ENCODE measurements at places on chromosomes 6 and 20.

DNA sequence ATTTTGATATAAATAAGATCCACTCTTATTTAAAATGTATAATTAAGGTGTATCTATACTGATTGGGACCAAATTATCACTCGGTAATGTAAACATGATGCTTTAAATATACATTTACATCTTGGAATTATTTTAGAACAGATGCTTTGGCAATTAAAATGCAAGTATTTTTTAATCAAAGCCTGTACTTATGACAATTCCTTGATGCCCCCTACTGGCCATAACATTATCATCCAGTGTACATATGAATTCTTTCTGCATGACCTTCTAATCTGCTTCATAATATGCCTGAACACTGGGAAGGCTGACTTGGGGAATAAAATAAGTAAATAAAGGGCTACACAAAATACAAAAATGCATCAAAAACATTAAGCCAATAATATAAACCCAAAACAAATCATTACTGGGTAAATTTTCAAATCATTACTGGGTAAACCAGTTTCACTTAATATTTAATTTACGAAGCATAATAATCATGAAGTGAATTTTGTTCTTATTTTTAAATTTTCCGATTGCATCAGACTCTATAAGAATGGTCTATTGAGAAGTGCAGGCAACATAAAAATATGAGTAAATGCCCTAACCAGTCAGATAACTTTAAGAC, 65.1 kb downstream of the CGA start:
- DNase-seq: no peak

GRCh38 chr20:1700990-1701389, 43.4 kb upstream of the SIRPG start:
- DNase-seq: no peak

DNA sequence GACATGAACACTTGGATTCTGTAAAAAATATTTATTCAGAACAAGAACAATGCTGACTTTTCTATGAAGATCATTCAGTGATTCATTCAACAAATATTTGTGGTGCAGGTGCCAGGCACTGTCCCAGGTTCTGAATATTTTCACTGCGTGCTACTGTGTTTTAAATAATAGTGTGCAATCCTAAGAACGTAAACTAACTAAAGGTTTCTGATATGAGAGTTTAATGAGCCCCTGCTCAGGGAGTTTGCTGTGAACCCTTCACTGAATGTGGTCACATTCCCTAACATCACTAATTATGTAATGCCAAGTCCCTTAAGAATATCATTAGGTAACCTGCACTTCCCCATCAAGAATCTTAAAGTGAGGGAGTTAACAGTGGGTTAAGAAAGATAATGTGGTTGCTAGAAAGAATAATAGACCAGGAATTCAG, 1.7 kb upstream of the TMEM170B start:
- no peak for DNase-seq

- DNase-seq: no peak
These were observed 160.9 kb upstream of the SPTLC3 start for GRCh38 chr20:12847872-12848271.

DNA sequence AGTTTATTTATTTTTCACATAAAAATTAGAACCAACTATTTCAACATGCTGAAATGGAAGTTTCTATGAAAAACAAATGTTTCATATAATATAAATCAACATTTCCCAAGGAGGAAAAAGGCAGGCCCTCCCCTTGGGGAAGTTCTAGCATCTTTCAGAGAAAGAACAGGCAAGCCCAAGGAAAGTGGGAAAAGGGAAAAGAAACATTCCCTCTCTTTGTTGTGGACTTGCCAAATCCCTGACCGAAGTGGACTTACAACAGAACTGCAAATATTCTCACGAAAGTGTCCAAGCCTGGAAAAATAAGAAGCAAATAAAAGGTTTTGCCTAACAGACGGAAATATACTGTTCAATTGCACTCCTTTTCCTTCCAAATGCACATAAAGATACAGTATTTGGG, 214.4 kb downstream of the ATXN1 start:
- no peak for DNase-seq

- DNase-seq: no peak
These were observed 49.1 kb downstream of the FAM120B start for GRCh38 chr6:170355661-170356060.

GRCh38 chr6:169391473-169392071, 137.9 kb upstream of the THBS2 start:
- no peak for DNase-seq

DNA sequence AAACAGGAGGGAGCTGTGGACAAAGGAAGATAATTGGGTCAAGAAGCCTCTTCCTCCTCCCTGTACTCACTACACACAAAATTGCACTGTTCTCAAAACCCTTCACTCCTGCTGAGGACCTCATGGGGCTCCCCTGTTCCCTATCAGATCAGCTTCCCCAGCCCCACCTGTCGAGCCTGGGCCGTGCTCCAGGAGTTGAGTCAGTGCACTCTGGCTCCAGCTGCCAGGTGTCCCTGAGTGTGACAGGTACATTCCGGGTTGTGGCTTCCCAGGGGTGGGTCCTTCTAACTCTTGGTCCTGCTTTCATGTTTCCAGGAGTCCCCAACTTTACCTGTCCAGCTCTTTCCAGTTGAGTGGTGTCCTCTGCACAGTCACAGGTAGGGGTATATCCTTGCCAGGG, 8.4 kb downstream of the RAB5IF start:
- no peak for DNase-seq

DNA sequence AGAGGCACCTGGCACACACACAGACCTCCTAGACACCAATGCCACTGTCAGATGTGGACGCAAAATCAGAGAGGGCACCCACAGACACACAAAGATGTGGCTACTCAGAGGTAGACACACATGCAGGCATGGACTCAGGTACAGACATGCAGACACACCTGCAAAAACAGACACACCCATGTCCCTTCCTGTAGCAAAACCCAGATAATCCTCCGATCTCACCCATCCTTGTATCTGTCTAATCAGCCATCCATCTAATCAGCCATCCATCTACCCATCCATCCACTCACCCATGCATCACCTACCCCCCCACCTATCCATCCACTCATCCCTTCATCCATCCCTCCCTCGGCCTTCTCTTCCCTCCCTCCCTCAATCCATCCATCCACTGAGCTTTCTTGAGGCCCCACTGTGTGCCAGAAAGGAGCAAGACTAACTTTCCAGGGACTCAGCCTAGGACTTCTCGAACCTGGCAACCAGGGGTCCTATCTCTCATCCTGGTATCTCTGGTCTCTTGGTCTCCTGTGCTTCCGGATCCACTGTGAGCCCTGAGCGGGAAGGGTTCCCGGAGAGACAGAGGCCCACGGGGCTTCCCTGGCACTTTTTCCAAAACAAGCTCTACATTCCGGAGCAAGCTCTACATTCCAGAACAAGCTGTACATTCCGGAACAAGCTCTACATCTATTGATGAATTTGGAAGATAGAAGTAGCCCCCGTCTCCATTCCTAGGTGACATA, 1.1 kb upstream of the TGM2 start:
- no peak for DNase-seq

DNA sequence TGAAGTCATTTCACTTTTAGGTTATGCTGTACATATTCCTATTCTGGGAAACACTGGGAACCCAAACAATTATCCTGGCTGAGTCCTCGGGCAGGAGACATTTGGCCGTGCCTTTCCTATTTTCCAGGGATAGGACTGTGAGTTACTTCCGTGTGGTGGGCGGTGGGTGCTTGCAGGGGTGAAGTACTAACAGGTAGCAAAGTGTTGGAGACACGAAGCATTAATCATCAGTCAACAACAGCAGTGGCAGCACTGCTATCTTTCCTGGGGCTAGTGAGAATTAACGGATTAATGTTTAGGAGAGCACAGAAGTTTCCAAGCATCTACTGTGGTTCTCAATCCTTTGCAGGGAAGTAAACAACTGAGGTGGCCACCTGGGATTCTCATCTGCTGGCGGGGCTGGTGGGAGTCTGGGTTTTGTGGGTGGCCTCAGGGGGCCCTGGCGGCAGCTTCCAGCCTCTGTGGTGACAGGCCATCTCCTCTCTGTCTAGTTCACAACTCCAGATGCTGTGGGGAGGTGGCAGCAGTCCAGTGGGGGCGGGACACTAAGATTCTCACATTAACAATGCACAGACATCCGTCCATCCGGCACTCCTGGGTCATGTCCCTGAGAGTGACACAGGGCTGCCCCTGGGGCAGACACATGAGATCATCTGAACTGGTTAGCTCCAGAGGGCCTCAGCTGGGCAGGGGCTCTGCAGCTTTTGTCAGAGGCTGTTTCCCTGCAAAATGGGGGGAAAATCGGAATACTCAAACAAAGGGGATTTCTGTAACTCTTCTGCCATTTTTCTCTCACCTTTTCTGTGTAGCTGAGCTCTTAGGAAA, 90.9 kb downstream of the GJA10 start:
- DNase-seq: no peak

GRCh38 chr6:36978421-36979346, 7.3 kb downstream of the MTCH1 start:
- DNase-seq: no peak

DNA sequence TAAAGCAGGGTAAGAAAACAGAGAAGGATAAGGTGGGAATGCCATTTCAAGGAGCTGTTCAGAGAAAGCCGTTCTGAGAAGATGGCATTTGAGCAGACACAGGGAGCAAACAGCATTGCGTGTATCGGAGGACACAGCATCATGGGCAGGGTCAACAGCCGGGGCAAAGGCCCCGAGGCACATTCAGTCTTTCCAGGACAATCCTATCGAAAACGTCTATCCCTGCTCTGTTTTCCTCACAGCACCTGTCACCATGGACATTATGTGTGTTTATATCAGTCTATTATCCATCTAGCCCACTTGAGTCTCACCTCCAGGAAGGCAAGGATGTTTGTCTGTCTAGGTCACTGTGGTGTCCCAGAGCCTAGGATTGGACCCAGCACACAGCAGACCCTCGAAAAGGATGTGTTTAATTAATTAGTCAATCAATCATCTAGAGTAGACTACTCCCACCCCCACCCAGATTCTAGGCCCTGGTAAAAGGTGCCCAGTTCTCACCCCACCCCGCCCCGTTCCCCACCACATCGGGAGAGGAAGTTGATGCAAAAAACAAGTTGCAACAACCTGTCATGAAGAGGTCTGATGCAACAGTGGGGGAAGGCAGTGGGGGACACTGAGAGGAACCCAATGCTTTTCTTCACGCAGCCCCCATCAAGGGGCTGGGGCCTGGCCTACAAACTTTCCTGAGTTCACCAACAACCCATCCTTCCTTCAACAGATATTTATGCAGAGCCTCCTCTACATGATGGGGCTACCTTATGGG, 66.6 kb downstream of the PREX1 start:
- no peak for DNase-seq
